ENCODE measurements at places on chromosomes 12 and 14. TPM values are rescaled to one million over a fixed set of nuclear protein-coding genes. Genes with fewer than 3 reads are reported as not detected.
A peak's percentile ranks its signal among the peaks of the same experiment; 100 is the strongest.

DNA sequence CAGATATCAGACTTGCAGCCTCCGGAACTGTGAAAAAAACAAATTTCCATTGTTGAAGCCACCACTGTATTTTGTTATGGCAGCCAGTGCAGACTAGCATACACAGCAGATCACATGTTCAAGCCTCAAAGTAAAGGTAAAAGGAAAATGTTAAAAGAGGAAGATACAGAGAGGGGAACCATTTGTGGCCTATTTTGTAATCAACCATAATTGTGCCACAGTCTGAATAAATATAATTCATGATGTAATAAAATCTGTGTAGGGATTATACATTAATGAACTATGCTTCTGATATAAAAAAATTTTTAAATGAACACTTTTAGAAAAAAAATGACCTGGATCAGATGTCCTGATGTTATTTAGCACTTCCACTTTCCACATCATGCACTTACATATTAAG lies 79.6 kb downstream of the SLC16A7 start:
- DNase-seq = no peak

- peak; percentile 51 for DNase-seq
Measured at GRCh38 chr12:12807970-12808702, 5.0 kb upstream of the DDX47 start.

The PLA2G1B gene
- not detected for polyA plus RNA-seq

DNA sequence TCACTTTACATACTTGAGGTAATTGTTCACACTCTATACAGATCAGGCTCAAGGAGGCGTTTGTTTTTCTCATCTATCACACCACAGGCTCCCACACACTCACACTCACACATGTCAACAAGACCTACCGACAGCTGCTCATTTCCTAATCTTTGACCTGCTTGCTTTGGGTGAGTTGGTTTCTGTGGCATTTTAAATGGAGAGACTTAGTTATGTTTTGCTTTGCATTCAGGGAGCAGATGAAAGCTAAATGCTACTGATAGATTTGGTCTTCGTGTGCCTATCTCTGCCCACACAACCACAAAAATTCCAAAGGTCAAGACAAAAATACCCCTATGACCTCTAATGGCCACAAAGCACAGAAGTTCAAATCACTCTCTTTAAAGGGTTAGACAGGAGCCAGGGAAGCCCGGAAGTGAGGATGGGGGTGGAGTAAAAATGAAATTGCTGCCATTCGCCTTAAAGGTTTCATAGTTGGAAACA lies 203.5 kb upstream of the G2E3 start:
- no peak for DNase-seq

The TAS2R30 gene
- 0.21 TPM for polyA plus RNA-seq

GRCh38 chr14:47008732-47009131 lies 357.2 kb upstream of the RPL10L start:
- DNase-seq = no peak

GRCh38 chr14:24289649-24290280 lies 9.8 kb downstream of the DHRS1 start:
- no peak for DNase-seq

The MYH6 gene
- polyA plus RNA-seq = 4.2 TPM

The P2RX2 gene
- not detected for polyA plus RNA-seq

DNA sequence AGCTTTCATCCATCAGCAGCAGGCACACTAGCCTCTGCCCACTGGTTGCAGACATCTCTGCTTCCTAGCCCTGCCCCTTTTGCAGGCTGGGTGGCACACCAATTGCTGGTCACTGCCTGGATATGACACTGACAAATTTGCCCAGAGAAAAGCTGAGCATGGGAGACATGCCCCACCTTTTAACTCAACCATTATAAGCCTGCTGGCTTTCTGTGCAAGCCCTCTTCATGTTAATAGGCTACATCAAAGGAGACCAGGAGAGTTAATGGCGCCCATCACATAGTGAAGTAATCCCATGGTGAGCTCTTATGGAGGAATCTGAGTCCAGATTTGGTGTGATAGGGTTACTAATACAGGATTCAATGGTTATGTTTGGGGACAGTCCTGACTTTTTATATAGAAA lies 139.2 kb downstream of the KICS2 start:
- DNase-seq = no peak

DNA sequence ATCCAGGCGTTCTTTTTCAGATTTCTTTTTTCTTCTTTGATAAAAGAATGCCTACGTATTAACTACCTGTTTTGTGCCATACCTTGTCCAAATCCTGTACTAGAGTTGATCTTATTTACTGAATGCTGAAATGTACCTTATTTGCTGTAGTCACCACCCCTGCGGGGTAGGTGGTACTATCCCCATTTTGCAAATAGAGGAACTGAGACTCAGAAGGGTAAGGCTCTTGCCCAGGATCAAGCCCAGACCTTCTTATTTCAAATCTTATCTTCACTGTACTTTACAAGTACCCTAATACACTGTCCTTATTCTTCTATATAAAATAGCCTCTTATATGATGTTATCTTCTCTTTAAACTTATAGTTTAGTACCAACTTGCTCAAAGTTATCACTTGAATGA lies 206.5 kb downstream of the SLC41A2 start:
- DNase-seq = no peak

DNA sequence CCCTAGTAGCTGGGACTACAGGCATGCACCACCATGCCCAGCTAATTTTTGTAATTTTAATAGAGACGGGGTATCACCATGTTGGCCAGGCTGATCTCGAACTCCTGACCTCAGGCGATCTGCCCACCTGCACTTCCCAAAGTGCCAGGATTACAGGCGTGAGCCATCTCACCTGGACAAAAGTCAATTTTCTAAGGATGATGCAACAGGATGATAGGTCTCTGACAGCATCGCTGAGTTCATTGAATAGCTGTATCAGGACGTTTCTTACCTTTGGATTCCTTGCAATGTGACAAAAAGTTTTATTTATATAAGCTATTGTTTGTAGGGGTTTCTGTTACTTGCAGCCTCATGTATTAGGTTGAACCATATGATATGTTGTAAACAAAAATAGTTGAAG lies 55.5 kb upstream of the PCED1B start:
- no peak for DNase-seq

The RILPL1 gene
- polyA plus RNA-seq = 29.1 TPM

- DNase-seq = no peak
Measured at GRCh38 chr12:16072678-16073077, 161.5 kb downstream of the DERA start.

- DNase-seq = no peak
Measured at GRCh38 chr12:25469368-25469767, 83.7 kb downstream of the LMNTD1 start.

The PAPLN gene
- 3.8 TPM for polyA plus RNA-seq

GRCh38 chr14:88225721-88226120 lies 97.3 kb downstream of the KCNK10 start:
- no peak for DNase-seq

DNA sequence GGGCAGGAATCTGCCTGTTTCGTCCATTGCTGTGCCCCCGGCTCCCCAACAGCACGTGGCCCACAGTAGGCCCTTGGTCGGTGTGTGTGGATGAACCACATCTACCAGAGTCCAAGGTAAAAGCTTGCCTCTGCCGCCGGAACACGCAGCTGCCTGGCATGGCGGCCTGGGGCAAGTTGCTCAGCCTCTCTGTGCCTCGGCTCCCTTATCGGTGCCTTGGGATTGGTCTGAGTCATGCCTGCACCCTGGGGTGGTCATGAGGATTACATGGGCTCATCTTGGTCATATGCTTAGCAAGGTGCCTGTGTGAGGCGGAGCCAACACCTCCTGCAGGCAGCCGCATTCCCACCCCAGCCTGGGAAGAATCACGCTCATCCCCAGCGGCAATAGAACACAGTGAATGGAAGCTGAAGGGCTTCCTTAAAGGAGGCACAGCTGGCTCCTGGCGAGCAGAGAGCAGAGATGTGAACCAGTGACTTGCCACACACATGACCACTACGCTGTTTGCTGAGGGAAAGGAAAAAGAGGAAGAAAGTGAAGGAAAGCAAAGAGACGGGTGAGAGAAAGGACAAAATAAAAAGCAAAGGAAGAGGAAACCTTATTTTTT lies 5.5 kb upstream of the SCARB1 start:
- DNase-seq = no peak

GRCh38 chr14:95523815-95524448 lies 7.5 kb upstream of the SYNE3 start:
- peak; percentile 88 for DNase-seq

GRCh38 chr12:125149160-125150108 lies 84.2 kb downstream of the AACS start:
- no peak for DNase-seq

The REP15 gene
- 1.2 TPM for polyA plus RNA-seq

The KCNJ8 gene
- polyA plus RNA-seq = 33.7 TPM
